ENCODE measurements at places on chromosomes 12 and 14.

DNA sequence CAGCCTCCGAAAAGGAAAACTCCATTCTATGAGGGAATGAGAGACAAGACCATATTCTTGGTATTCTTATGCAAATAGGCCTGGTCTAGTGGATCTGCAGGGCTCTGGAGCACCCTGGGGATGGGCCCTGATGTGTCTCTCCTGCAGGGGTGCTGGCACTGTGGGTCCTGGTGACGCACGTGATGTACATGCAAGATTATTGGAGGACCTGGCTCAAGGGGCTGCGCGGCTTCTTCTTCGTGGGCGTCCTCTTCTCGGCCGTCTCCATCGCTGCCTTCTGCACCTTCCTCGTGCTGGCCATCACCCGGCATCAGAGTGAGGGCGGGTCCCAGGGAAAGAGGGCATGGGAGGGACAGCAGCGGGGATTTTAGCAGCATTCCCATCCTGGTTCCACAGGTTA lies 5.8 kb downstream of the SLC48A1 start:
- no peak for DNase-seq

DNA sequence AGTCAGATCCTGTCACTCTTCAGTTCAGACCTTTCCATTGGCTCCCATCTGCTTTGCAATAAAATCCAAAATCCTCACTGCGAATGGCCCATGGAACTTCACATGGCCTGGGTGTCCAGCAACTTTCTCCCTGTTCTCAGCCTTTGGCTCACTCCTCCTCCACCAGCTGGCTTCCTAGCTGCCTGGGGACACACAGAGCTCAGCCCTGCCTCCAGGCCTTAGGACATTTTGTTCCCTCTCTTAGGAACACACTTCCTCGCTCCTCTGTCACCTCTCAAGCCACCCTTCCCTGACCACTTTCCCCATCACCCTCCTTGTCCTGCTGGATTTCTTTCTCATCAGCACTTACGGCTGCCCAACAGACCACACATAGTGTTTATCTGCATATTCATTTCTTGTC lies 419.6 kb downstream of the MED13L start:
- DNase-seq = no peak

- DNase-seq = no peak
Observed at GRCh38 chr12:98725476-98726247, 80.6 kb downstream of the APAF1 start.

DNA sequence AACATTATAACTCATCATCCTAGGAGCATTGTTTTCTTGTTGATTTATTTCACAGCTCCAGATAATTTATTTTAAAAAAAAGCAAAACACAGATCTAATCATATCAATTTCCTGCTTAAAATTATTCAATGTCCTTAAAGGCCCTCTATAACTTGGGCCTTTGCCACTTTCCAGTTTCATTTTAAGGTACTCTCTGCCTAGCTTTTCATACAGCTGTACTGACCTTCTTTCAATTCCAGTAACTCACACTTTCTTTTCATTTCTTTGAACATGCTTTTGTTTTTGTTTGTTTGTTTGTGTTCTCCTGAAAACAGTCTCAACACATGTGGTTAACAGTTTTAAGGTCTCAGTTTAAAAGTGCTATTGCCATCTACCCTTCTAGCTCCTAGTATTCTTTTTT lies 281.9 kb downstream of the ACSS3 start:
- no peak for DNase-seq

DNA sequence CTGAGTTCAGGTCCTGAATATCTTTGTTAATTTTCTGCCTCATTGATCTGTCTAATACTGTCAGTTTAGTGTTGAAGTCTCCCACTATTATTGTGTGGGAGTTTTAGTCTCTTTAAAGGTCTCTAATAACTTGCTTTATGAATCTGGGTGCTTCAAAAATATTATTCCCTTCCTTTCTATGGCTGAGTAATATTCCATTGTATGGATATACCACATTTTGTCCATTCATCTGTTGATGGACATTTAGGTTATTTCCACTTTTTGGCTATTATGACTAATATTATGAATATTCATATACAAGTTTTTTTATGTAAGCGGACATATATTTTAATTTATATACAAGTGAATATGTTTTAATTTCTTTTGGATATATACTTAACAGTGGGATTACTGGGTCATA lies 82.7 kb downstream of the SDR9C7 start:
- no peak for DNase-seq

GRCh38 chr14:104137297-104138097 lies 890 bp upstream of the KIF26A start:
- peak; percentile 23 for DNase-seq

DNA sequence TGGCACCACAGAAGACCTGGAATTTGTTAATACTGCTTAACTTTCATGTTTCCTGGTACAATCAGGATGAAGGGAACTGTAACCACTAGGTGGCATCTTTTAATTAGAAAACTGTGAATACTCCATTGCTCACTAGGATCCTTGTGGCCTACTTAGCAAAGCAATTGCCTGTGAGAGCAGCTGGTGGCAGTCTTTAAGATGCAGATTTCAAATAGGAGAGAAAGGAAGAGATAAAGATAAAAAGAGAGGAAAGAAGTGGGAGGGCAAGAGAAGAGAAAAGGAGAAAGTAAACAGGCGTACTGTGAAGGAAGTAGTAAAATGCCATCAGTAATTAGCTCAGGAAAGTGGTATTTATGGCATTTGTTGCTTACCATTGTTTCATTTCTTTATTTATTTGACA lies 114.5 kb downstream of the RAD51B start:
- no peak for DNase-seq

- no peak for DNase-seq
Observed at GRCh38 chr12:31217356-31218130, 108.4 kb downstream of the SINHCAF start.

DNA sequence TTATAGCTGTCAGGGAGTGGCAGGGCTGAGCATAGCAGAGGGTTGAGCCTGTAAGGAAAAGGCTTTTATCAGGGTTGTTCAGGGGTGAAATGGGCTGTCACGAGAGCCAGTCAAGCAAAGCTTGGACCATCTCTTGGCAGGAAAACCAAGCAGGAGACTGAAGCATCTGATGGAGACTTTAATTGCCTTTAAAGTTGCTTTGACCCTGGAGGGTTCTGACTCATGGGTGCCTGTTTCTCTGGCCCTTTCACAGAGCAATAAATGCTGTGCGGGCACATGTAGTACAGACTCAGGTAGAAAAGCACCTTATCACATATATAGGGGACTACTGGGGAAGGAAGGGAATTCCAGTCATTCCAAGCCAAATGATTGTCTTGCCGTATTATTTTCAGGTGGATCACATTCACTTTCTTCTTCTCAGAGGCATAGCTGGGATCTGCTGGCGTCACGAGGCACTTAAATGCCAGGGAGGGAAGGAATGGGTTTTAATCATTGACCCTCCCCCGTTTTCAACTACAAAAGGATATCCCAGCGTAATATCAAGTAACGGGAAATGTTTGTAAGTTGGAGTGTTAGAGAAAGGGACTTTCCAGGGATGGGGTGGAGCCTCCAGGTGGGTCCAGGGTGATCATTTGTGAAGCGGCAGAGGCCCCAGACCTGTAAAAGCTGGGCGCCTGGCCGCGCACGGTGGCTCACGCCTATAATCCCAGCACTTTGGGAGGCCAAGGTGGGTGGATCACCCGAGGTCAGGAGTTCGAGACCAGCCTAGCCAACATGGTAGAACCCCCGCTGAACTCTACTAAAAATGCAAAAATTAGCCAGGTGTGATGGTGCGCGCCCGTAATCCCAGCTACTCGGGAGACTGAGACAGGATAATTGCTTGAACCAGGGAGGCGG lies 34.9 kb downstream of the PLEKHD1 start:
- no peak for DNase-seq

- DNase-seq = no peak
Observed at GRCh38 chr12:24979976-24980730, 31.3 kb upstream of the BCAT1 start.

DNA sequence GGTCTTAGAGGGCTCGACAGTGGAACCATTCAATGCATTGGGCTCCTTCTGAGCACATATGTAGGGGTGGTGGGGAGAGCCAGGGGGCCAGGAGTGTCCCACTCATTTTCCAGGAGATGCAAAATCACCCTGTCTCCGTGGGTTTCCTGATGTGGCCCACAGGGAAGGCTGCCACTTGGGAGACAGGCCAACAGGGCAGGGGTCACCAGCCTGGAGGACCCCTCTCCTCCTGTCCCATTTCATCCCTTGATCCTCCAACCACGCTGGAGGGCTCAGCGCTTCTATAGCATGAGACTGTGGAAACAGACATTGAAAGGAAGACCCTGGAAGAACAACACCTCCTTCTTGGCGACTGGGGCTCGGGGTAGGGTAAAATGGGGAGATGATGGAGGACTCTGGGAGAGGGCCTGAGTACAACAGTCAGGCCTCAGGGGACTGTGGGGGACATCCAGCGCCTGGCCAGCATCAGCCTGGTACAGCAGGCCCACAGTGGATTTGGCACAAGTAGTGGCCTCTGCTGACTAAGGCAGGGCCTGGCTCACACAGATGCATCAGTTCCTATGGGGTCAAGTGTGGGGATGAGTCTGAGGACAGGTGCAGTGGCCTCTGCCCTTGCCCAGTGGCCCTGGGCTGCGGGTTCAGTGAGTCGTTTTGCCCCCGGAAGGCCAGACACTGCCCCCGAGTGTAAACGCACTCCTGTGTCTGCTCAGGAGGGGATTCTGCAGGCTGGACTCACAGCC lies 68.0 kb downstream of the PRIMA1 start:
- no peak for DNase-seq

GRCh38 chr14:29108908-29109307 lies 342.3 kb downstream of the FOXG1 start:
- no peak for DNase-seq

DNA sequence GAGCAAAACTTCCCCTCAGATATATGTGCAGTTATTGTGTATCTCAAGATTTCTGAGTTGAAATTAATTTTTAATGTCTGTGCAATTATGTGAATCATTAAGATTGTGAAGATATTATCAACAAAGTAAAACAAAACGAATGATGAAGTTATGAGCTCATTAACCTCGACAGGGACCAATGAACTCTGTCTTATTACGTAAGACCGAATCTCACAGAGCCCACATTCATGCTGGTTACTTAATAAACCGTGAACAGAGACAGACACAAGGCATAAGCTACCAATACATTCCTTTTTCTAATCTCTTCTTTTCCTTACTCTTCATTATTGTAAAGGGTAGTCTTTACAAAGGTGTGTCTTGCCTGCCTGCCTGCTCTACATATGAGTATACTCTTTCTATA lies 568.7 kb downstream of the RPS29 start:
- DNase-seq = no peak

DNA sequence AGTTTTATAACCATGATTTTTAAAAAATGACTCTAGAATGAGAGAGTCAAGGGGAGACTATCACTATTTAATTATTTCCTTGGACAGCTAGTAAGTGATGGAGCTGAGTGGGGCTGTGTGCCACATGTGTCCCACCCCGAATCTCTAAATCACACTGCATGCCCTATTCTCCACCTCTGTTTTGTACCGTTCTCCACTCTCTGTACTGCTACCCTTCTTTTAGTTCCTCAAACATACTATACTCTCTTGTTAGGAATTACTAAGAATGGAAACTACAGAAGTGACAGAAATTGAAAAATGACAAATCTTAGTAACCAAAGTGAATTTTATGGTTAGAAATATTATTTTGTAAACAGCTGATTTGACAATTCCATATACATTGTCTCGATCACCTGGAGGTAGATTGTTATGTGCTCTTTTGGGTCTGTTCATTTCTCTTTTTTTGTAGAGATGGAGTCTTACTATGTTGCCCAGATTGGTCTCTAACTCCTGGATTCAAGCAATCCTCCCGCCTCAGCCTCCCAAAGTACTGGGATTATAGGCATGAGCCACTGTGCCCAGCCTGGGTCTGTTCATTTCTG lies 35.9 kb downstream of the SLC11A2 start:
- DNase-seq = no peak

DNA sequence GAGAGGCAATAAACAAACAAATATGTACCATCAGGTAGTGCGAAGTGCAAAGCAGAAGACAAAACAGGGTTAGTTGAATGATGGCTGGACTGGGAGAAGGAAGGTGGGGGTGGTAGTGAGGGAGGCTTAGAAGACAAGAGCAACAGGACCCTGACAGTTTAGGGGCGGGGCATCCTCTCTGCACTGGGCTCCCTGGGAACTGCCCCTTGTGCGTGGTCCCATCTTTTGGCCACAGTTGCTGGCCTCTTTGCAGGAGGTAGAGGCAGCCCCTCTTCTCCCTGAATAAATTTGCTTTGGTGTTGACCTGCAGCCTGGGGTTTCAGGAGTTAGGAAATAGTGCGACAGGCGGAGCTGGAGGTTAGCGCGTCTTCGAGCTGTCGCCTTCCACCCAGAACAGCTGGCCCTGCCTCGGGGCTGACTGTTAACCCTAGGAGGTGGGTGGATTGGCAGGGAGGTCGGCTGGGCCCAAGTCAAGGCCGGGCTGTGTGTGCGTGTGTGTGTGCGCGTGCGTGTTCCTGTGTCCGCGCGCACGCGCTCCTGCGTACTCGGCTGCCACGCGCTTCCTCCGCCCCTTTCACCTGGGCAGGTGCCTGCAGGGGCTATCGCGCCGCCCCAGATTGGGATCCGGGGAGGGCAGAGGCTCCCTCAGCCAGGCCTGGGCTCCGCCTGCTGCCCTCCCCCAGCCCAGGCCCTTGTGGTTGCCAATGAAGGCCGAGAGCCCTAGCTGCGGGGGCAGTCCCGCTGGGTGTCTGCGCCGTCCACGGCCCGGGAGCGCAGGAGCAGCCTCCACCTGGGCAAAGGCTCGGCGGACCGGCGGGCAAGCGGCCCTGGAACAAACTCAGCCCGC lies 180.8 kb downstream of the ADCK1 start:
- DNase-seq = no peak

- DNase-seq = no peak
Observed at GRCh38 chr12:19125325-19125724, 4.2 kb upstream of the PLEKHA5 start.

- no peak for DNase-seq
Observed at GRCh38 chr14:50768680-50769079, 62.3 kb downstream of the NIN start.

GRCh38 chr14:59435987-59436386 lies 29.2 kb downstream of the GPR135 start:
- no peak for DNase-seq

- DNase-seq = no peak
Observed at GRCh38 chr14:88005978-88006851, 1.3 kb downstream of the GPR65 start.

GRCh38 chr14:55900749-55901148 lies 217.5 kb upstream of the PELI2 start:
- DNase-seq = no peak

GRCh38 chr12:124765581-124766489 lies 97.8 kb downstream of the SCARB1 start:
- DNase-seq = no peak

GRCh38 chr14:49303946-49304516 lies 282.1 kb downstream of the RPS29 start:
- DNase-seq = no peak

GRCh38 chr12:129927316-129927900 lies 23.6 kb upstream of the TMEM132D start:
- no peak for DNase-seq

- no peak for DNase-seq
Observed at GRCh38 chr12:125092872-125093680, 27.8 kb downstream of the AACS start.

- no peak for DNase-seq
Observed at GRCh38 chr12:988646-989045, 2.4 kb upstream of the ERC1 start.

- DNase-seq = no peak
Observed at GRCh38 chr14:83372271-83372670, 1838.6 kb upstream of the SEL1L start.

All from stimulated activated CD4-positive, alpha-beta T cell treated with anti-CD3 and anti-CD28 coated beads, TNF-alpha, amount 100 ng/mL, for 4 hours (primary cell).